GM12865 (cell line): ENCODE measurements at places on chromosomes 7 and 10.

- no peak for DNase-seq
These were observed 45.6 kb downstream of the FEZF1 start for GRCh38 chr7:122258971-122259370.

DNA sequence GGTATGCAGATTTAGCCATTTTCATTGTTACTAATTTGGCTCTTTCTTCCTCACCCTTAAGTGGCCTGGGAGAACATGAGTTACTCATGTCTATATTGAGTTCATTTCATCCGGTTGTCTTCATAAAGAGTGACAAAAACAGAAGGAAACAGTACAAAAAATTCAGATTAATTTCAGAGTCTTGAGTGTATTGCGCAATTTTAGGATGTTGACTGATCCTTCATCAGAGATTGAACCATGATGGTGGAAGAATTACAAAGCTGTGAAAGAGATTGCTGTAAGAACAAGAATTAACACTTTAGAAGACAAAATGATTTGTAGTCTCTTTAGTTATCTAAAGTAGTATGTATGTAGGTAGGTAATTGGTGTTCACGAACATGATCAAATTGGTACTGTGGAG lies 194.0 kb upstream of the PPP1R3A start:
- no peak for DNase-seq

DNA sequence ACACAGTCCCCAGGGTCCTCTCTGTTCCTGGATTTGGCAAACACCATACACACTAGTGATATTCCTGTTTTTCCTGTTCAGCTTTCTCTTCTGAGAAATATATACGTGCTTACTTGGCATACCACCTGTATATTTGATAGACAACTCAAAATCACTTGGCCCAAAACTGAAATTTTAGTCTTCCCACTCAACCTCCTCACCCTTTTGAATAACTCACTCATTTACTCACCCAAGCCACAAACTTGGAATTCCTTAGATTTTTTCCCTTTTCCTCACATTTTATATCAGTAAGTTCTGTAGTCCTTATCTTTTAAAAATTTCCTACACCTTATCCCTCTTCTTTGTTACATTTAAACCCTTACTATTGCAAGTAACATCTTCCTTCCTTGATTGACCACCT lies 143.4 kb downstream of the PPP1R3A start:
- DNase-seq: no peak

- DNase-seq: no peak
These were observed 456.8 kb upstream of the NRP1 start for GRCh38 chr10:33791272-33791660.

DNA sequence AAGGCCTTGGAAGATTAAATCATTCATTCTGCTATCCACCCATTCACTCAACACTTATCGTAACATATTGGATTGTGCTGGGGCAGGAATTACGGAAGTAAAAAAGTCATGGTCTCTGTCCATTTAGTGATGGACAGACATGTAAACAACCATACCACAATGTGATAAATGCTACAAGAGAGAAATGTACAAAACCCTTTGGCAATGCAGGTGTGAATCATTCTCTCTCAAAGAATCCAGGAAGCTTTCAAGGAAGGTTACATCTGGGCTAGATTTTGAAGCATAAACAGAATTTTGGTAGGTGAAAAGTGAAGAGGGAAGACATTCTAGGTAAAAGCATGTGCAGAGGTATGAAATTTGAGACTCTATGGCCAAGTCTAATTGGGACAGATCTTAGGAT lies 61.7 kb upstream of the KCNIP2 start:
- DNase-seq: no peak

- DNase-seq: peak; percentile 16
These were observed 1.0 kb upstream of the CROT start for GRCh38 chr7:87344446-87344845.

GRCh38 chr7:106794276-106795083 lies 70.6 kb upstream of the PIK3CG start:
- DNase-seq: peak; percentile 4

DNA sequence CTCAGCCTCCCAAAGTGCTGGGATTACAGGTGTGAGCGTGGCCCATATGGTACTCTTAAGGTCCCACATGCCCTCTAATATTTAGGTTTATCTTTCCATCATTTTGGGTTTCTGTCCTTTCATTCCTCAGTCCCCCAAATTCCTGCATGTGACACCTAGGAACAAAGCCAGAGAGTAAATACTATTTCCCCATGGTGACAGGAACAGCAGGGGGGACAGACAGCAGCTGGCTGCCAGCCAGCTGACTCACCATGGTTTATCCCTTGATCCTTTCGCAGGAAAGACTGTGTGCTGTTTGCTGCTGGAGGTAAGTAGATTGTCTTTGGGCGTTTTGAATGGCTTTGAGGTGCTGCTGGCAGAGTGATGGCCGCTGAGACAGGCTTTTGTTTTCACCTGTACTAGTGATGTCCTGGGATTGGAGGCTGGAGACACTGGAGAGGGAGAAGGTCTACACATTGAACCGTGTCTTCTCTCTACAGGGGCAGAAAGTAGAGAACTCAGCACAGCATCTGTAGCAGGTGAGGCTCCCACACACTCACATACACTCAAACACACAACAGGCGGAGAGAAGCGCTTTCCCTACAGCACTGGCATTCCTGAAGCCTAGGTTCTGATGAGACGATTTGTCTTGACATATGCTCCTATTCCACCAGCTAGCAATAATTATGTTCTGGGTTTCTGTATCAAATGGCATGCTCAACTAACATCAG lies 83.7 kb upstream of the EFCAB10 start:
- DNase-seq: no peak

DNA sequence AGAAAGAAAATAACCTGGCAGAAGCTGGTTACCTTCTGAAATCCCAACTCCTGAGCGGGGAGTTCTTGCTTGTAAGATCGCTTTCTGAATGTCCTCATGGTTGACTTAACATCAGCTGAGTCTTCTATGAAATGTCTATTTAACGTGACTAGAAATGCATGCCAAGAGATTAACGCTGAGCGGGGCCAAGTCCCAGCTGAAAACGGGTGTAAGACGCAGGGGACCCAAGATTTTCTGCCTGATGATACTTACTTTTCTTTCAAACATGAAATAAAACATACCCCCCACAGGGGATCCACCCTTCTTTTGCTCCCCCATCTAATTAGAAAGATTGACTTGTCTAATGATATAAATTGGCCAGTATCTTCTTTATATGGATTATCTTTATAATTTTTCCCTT lies 14.9 kb downstream of the OR9A2 start:
- no peak for DNase-seq
